ENCODE measurements at places on chromosomes 2 and 18. TPM values are rescaled to one million over a fixed set of nuclear protein-coding genes. Genes with fewer than 3 reads are reported as not detected.

DNA sequence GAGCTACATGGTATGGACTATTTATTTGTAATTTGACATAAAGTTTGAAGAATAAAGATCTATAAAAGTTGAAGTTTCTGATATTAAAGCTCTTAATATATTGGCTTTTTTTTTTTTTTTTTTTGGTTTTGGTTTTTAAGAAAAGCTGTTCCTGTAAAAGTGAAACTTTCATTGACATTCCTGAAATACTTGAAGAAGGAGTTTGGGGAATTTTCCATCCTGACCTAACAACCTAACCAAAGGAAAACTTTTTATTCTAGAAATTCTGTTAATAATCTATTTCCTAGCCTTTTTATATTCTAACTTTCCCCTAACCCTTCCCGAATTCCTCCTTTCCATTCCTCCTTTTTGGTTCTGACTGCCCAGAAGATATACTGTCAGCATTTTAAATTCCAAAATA is 83.7 kb downstream of the ACSL3 start:
- DNase-seq = no peak

- DNase-seq = peak; percentile 25
Measured at GRCh38 chr2:27335311-27335710, 12.4 kb upstream of the MPV17 start.

DNA sequence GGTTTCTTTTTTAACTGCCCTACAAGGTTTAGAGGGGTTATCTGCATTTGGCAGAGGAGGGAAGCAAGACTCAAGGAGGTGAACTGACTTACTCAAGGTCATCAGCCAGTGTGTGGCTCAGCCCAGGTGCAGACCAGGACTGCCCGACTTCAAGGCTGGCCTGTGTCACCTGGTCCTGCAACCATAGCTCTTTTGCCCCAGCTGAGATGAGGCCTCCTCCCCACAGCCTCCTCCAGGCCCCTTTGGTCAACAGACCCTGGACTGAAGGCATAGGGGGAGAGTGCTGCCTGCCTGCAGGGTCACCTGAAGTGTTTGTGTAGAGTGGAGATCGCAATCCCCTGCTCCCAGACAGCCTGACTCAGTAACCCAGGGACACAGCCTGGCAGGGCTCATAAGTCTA is 168.5 kb upstream of the GLI2 start:
- DNase-seq = no peak

- DNase-seq = peak; percentile 64
Measured at GRCh38 chr2:10325278-10326145, 22.8 kb downstream of the HPCAL1 start.

DHX57 gene
- total RNA-seq = 13.6 TPM

SCYGR4 gene
- not detected for total RNA-seq
